ENCODE measurements at places on chromosomes 7 and 10.

GRCh38 chr10:3395458-3395861, 222.9 kb upstream of the PITRM1 start:
- no peak for DNase-seq

DNA sequence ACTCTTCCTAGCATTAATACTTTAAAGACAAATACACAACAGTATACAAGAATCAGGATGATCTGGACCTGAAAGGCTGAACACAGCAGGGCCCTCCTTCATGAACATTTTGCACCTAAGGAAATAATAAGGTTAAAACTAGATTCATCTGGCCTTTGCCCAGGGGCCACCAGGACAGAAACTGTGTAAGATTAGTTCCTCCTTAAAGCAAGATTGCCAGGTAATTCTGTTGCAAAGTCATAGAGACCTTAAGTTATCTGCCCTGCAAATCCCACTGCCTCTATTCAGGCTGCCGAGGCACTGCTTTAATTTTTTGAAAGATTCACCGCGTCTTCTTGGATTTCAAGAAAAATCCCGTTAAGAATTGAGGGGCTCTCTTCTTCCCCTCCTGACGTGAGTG, 1.6 kb upstream of the KIAA1217 start:
- no peak for DNase-seq

DNA sequence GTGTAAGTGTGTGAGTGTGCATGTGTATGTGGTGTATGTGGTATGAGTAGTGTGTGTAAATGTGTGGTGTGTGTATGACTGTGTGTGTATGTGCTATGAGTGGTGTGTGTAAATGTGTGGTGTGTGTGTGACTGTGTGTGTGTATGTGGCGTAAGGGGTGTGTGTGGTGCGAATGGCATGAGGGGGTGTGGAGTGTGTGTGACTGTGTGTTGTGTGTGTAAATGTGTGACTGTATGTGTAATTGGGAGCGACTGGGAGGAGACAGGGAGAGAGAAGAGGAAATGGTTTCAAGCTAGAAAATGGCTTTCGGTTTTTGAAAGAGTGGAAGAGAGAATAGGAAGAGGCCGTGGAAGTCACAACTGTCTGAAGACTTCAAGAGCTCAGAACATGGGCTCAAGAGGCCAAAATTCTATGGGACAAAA, 23.6 kb upstream of the GATAD1 start:
- no peak for DNase-seq

- no peak for DNase-seq
These were observed 82.6 kb downstream of the CPEB3 start for GRCh38 chr10:92208157-92208720.

DNA sequence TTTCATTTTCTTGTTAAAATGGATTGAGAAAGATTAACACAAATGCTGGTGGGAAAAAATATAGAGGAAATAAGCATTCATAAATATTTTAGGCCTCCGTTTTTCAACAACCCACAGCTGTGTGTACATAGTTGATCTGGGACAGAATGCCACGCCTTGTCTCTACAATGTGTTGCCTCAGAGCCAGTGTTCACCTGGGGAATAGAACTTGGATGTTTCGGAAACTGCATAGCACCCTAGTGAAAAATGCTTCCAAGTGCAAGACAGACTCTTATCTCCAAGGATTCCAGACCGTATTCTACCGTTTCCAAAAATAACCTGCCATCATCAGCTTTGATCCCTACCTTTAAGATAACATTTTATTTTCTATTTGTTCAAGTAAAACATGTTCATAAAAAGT, 260.9 kb downstream of the SDK1 start:
- no peak for DNase-seq

- DNase-seq, result no peak
These were observed 265.1 kb downstream of the ZEB1 start for GRCh38 chr10:31584098-31584631.

DNA sequence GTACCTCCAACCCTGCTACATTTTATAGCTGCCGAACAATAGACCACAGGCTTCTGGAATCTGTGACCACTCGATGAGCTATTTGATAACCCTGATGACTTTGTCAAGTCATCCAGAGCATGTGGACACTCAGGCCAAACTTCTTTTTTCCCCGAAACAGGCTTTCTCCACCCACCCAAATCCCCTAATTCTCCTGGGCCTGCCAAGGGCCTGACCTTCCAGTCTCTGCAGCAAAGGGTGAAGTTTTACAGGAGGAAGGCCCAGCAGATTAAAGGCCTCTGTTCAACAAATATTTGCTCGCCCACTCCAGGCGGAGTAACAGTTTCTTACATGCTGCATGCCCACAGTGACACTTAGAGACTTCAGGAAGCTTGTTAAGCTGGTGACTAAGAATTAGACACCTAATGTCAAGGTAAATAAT, 2.0 kb downstream of the JCAD start:
- DNase-seq, result no peak

DNA sequence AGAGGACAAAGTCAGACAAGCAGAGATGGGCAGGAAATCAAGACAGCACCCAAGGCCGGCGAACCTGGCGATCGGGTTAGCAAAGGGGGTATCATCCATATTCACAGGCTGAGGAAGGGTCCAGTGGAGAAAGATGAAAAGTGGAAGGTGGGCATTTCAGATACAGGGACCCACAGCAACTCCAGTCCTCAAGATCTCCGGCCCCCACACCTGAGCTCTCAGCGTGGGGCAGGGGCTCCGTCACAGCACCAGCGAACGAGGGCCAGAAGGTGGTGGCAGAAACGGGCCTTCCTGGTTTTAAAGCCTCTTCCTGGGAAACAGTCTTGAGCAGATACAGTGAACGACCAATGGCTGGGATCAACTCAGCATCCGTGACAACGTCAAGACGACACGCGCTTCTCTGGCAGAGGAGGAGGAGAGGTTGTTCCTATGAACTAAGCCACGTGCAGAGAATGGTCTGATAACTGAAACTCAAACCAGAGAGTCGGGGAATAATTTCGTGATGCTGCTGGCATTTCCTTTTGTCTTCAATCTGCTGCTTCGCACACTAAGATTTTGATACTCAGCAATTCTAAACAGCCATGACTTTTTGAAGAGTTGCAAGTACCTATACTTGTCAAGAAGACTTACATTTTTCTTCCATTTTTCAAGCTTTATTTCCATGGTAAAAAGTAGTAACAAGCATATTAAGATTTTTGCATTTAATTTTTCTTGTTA, 219.8 kb downstream of the ZMYND11 start:
- DNase-seq, result no peak

DNA sequence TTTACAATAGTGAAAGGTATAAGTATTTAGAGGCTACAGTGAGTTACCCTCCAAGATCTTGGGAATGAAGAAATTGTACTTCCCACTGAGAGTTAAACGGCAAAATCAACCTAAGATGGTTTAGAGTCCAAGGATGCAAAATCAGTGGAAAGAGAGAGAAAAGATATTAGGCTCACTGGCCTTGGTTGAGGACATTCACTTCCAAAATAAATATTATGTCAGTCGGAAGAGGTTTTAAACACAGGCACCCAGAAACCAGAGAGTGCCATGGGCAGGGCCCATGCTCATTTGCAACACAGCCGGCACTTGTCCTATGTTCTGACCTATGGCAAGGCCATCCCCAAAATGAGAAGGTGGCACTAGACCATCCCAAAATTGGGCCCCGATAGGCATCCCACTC, 3.9 kb upstream of the WDR91 start:
- no peak for DNase-seq
